ENCODE measurements at places on chromosomes 3 and 15.
A peak's percentile ranks its signal among the peaks of the same experiment; 100 is the strongest.

GRCh38 chr15:90205886-90206285, 4.8 kb downstream of the SEMA4B start:
- no peak for DNase-seq

GRCh38 chr3:72890166-72890925, 2.5 kb downstream of the GXYLT2 start:
- no peak for DNase-seq

DNA sequence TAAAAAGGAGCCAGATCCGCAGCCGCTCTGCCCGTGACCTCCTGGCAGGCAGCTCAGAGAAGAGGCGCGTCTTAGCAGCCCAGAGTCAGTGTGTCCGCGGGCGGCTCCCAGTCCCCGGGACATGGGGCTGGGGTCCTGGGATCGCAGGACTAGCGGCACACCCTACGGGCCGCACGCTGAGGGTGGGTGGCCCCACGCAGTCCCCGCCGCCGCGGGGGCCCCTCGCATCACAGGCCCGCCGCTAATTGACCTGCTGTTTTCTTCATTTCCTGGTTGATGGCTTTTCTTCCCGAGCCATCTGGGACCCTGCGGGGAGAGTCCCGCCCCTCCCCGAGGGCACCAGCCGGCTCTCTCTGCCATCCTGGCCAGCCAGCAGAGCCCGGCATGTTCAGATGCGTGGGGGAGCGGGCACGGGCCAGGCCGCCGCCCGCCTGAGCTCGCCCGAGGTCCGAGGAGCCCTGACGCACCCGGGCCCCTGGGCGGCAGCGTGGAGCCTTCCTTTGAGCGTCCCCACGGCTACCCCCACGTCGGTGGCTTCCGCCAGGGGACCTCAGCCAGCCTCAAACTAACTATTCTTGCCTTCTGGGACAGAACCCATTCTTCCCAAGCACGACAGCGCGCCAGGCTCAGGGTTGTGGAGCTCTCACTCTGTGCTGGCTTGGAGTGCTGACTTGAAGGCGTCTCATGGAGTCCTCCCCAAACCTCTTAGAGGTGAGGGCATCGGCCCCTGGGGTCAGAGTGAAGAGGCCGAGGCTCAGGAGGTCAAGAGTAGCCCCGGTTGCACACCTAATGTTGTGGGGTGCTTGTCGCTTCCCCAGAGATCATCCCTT, 34.6 kb upstream of the CACNA2D3 start:
- DNase-seq = no peak

- no peak for DNase-seq
Observed at GRCh38 chr3:193732827-193733226, 139.8 kb downstream of the OPA1 start.

DNA sequence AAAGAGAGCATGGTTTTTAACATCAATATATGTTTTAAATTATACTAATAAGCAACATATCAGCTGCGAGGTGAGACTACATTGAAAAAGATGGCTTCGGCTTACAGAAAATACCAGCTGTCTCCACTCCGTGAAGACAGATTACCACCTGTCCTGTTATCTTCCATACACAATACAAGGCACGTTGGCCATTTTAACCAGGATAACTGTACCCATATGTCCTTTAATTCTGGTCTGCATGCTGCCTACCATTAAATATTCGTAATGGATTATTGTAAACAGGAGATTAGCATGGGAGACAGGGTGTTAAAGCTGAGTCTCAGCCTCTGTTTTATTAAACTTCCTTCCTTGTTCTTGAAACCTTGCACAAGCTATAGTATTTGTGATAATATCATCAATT, 855.5 kb downstream of the ROBO1 start:
- DNase-seq = no peak

DNA sequence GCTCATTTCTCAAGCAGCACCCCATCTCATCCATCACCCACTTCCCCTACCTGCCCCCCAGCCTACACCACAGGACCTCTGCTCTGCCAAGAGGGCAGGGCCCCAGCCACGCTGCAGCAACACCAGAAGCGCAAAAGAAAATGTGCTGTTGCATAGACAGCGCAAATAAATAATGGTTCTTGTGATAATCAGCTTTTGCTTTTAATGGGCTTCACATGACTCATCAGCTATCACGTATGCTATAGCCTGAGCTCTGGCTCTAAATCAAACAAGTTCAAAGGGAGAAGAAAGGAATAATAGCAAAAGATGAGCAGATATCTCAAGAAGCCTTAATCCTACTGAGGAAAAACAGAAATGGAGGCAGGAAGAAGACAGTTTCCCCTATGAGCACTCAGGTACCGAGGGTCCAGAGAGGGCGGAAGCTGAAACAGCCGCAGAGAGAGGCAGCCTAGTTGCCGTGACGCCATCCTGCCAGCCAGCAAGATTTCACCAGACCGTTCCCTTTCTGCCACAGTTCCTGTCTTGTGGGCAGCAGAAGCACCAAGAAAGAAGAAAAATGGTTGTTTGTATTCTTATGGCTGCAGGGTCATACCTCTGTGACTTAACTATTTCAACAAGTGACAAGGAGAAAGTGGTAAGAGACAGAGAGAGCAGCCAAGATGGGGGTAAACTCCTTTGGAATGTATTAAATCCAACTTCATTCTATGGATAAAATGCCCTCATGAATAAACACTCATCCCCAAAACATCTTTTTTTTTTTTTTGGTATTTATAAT, 22.0 kb downstream of the RAB27A start:
- peak; percentile 38 for DNase-seq

GRCh38 chr3:177792311-177793030, 595.2 kb upstream of the TBL1XR1 start:
- DNase-seq = no peak

DNA sequence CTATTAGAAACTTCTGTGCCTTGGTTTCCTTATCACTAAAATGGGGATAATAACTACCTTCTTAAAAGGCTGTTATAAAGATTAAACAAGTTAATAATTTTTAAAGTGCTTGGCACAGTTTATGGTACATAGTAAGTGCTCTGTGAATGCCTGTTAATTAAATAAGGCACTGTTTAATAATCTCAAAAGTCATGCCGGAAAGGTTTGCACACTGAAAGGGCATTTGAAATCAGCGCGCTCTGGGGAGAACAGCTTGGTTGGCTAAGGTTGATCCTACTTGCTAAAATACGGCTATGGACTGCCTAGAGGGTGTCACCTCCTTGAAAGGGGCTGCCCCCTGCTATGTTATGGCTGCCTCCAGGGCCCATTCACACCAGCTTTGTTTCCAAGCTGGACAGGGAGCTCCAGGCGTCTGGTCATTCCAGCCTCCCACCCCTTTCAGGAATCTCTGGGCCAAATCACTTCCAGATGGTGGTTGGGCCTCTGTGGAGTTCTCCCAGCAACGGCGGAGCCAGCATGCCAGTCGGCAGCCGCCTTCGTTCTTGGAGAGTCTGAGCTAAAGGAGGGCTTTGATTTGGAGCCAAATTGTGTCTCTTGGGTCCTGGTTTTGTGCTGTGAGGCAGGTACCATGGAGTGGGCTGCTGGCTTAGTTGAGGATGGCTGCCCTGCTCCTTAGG, 5.9 kb downstream of the FLNB start:
- no peak for DNase-seq

DNA sequence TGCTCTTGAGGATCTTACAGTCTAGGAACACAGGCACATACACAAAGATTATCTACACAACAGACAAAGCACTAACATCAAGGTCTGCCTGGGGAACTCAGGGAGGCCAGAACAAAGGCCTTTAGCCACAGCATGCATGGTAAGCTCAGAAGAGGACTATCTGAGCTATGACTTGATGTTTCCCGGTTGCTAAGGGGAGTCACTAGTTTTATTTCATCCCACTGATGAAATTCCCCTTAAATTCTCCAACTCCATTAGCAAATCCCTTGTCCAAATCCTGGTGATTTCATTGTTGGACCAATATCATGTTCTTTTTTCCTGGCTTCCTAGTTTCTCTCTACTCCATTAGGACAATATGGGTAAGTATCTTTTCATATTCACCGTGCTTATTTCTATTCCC, 23.3 kb downstream of the FBN1 start:
- DNase-seq = no peak

DNA sequence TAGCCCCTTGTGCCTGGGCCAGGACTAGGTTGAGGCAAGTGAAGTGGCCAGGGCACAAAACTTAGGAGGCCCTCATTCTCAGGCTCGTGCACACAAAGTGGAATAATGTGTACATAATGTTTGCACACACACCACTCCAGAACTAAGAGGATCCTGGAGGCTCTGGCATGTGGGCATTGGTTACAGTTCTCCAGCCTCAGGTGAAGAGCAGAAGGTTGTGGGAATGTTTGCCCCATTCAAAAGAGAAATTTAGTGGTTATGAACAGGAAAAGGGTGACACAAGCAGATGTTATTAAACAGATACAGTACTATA, 31.3 kb downstream of the ASB7 start:
- no peak for DNase-seq

DNA sequence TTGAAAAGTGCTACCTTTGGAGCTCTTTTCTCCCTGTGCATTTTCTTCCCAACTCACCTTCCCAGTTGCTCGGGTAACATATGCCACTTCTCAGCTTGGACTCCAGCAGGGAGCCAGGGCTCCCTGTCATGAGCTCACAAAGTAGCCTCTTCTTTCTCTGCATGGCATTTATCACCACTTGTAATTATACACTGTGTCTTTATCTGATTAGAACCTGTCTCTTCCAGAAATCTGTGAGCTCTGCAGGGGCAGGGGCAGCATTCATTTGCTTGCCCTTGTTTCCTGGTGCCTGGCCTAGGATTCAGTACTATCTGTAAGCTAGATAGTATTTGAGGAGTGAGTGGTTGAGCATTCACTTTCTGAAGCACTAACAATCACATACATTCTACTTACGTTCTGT, 100.9 kb downstream of the CLSTN2 start:
- no peak for DNase-seq

DNA sequence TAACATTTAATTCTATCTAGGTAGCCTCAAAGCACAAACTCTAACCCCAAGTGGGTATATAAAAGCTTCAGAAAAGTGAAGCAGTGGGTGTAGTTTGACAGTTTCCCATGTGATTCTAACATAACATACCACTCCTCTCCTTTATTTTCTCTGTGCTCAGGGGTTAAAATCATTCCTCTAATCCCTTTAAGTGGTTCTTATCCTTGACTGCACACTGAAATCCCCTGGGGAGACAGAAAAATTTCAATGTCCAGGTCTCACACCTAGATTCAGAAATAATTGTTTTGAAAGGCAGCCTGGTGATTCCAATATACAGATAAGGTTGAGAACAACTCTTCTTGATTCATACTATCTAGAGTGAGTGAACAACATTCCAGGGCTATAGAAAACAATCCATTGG, 986.4 kb downstream of the ROBO1 start:
- DNase-seq = no peak

DNA sequence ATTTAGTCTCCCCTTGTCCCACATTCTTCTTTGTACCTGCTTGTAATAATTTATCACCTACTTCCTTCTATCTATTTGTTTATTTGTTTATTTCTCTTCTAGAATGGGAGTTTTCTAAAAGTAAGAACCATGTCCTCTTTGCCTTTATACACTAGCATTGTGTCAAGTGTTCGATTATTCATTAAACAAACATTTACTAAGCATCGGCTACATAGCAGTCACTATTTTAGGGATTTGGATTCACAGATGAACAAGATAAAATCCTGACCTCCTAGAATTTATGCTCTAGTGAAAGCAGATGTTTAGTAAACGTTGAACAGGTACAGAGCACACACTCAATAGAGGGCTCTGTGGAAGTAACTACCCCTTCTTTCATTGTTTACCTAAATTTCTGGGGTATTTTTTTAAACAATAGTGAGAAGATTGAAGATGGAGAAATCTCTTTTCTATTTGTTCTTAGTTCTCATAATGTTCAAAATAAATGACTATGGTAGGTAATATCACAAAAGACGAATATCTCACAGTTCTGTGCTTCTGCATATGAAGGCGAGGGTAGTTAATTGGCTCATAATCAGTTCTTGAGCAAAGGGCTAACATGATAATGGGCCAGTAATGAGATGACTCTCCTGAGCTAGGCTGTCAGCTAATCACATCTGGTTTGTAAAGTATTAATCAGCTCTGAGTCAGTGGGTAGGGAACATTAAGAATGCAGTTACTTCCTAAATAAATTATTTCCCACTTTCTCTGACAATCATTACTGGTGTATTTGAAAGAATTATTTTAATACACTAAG, 111.9 kb downstream of the SLC9A9 start:
- no peak for DNase-seq

DNA sequence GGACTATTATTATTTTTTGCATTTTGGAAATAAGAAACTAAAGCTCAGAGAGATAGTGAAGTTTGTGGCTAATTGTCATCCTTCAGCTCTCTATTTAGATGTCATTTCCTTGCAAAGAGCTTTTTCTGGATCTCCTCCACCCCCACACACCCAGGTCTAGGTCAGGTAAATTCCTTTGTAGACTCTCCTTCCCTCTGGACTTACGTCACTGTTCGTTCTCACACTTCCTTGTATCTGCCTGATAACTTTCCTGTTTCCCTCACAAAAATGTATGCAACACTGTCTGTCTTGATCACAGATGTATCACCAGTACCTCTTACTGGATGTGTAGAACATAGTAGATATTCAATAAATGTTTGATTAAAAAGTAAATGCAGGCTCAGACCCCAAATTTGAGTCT, 6.1 kb upstream of the MB21D2 start:
- DNase-seq = no peak

DNA sequence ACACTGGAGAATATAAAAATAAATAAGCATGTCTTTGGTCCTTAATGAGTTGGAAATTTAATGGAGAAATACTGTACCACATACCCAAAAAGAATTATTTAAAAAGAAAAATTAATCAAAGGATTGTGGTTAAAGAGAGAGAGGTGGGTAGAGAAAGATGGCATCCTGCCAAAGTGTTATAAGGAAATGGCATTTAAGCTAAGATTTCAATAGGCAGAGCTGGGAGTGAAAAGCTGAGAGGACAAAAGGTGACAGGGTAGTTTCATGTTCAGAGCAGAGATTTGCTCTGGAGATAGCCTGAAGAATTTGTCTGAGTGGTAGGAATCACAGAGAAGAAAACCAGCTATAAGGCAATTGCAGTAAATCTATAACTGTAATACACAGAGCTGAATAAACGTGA, 181.0 kb downstream of the SI start:
- DNase-seq = no peak

DNA sequence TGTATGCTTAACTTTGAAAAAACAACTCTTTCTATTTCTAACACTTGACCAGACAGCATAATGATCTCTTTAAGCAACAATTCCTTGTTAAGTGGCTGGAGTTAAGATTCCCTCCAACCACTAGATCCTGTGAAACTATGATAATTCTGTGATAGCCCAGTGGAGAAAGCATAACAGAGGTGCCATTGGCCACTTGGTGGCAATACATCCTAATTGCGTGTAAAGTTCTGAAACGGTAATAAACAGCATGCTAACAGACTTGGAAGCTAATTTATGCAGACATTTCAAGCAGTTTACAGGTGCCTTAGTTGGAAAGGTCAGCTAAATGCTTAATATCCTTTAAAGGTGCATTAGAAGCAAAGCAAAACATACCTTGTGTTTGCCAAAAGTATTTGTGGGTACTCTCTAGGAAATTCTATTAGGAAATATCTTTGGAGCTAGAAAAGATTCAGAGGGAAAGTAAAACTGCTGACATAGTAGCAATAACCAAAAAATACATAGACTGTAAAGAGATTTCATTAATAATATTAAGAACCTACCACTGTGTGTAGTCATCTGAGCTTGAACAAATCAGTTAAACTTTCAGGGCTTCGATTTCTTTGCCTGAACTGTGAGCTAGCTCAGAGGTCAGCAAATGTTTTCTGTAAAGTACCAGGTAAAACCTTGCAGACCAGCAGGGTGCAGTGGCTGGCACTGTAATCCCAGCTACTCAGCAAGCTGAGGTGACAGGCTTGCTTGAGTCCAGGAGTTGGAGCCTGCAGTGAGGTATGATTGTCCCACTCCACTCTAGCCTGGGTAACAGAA, 19.0 kb upstream of the CSTA start:
- no peak for DNase-seq

- DNase-seq = no peak
Observed at GRCh38 chr3:114686621-114687020, 392.8 kb downstream of the TIGIT start.
